ENCODE measurements at places on chromosomes 3 and 15.

- DNase-seq = peak; percentile 69
Measured at GRCh38 chr15:48112242-48112641, 8.5 kb upstream of the SLC24A5 start.

GRCh38 chr15:35271371-35272043, 186.4 kb upstream of the NANOGP8 start:
- DNase-seq = peak; percentile 8

- DNase-seq = peak; percentile 59
Measured at GRCh38 chr3:142888099-142888480, 793 bp downstream of the PCOLCE2 start.

GRCh38 chr3:29594261-29594660, 313.4 kb downstream of the RBMS3 start:
- no peak for DNase-seq

DNA sequence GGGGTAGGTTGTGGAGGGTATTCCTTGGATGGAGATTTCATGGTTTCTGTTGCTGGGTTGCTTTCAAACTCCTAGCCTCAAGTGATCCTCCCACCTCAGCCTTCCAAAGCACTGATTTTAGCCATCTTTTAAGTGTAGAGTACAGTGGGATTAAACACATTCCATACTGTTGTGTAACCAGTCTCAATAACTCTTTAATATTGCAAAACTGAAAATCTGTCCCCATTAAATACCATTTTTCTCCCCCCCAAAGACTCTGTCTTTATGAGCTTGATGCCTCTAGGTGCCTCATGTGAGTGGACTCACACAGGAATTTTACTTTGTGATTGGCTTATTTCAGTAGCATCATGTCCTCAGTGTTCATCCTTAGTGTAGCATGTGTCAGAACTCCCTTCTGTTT, 74.7 kb upstream of the ATP10A start:
- DNase-seq = no peak

- DNase-seq = no peak
Measured at GRCh38 chr3:119774444-119774843, 7.5 kb upstream of the NR1I2 start.

DNA sequence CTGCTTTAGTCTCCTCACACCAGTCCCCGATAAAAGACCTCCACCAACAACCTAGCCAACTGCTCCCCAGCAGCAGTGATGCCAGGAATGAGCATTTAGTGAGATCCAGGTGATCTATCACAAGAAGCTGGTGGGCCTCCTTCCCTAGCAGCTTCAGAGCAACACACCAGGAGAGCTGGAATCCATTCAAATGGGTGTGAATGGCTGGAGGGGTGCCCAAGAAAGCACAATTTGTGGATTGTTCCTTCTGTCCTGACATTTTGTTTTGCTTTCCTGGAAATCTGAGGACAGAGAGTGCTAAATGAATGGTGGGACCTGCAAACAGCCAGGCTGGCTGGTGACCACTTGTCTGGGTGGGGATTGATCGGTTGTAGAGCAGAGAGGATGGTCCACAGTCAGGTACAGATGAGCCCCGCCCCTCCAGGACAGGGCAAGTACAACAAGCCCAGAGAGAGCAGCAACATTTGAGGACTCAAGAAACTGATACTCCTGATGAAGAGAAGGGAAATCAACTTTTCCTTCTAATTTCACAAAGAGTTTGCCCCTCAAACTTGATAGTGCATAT, 316.8 kb downstream of the VPS13C start:
- DNase-seq = no peak

DNA sequence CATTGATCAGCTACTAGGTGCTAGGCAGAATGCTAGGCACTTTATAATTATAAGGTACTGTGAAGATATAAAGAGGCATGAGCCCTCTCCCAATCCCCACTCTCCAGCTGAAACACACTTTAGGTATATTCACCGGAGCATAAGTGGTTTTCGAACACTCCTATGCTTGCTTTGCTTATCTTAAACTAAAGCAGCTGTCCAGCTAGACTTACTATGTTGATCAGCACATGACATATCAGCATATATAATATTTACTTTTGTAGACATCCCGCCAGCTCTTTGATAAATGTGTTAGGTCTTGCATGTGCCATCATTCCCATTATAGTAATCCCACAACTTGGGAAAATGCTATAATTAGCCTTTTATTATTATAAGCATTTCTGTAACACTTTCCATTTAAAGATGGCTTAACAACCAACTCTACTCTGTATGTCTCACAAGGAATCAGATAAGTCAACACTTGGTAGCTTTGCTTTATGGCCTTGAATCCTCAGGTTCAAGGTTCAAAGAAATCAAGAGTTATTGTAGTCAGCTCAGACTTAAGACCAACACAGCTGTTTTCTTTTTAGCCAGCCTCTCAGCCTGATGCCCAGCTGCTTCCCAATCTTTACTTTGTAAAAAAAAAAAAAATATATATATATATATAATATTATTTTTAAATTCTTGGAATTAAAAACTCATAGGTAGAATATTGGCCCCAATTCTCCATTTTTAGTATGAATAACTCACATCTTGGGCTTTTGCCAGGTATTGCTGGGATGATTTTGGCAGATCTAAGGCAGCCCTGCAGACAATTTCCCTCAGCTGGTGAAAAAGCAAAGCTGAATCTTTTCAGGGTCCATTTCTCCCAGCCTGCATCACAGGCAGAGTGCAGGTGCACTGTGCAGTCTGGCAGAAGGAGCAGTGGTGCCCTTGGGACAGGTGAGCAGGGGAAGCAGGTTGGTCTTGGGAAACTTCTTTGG, 104.2 kb downstream of the THRB start:
- DNase-seq = no peak

GRCh38 chr15:96187341-96188305, 142.9 kb upstream of the NR2F2 start:
- DNase-seq = no peak
